ENCODE measurements at places on chromosomes 7 and 10. TPM values are rescaled to one million over a fixed set of nuclear protein-coding genes. Genes with fewer than 3 reads are reported as not detected.

GRCh38 chr7:141999058-141999623 is 3.5 kb downstream of the MGAM start:
- H3K4me1 ChIP-seq: no peaks in the 10 kb centered on the region
- no peaks in the 10 kb centered on the region for H3K36me3 ChIP-seq
- no peak overlapping the region for H3K4me3 ChIP-seq
- H3K27me3 ChIP-seq: no peaks in the 10 kb centered on the region
- DNase-seq: no peak

Gene PHKG1
- total RNA-seq: 2.3 TPM

DNA sequence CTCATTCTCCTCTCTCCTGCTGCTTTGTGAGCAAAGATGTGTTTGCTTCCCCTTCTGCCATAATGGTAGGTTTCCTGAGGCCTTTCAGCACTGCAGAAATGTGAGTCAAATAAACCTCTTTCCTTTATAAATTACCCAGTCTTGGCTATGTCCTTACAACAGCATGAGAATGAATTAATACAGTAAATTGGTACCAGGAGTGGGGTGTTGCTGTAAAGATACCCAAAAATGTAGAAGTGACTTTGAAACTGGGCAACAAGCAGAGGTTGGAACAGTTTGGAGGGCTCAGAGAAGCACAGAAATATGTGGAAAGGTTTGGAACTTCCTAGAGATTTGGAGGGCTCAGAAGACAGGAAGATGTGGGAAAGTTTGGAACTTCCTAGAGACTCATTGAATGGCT is 388.7 kb upstream of the GHITM start:
- H3K27ac ChIP-seq: no peak overlapping the region
- no peaks in the 10 kb centered on the region for H3K36me3 ChIP-seq
- no peaks in the 10 kb centered on the region for H3K4me1 ChIP-seq
- H3K27me3 ChIP-seq: no peaks in the 10 kb centered on the region

Gene ADAM12
- 0.17 TPM for total RNA-seq

Gene FKBP14
- 6.7 TPM for total RNA-seq

Gene GPR158
- not detected for total RNA-seq

Gene SGMS1
- total RNA-seq: 21.0 TPM

Gene COL1A2
- total RNA-seq: 0.23 TPM

GRCh38 chr7:146735992-146736391 is 619.4 kb downstream of the CNTNAP2 start:
- H3K27ac ChIP-seq: no peak overlapping the region
- H3K4me3 ChIP-seq: no peak overlapping the region
- no peak for DNase-seq
- H3K36me3 ChIP-seq: no peaks in the 10 kb centered on the region
- H3K4me1 ChIP-seq: no peaks in the 10 kb centered on the region
- no peaks in the 10 kb centered on the region for H3K27me3 ChIP-seq

DNA sequence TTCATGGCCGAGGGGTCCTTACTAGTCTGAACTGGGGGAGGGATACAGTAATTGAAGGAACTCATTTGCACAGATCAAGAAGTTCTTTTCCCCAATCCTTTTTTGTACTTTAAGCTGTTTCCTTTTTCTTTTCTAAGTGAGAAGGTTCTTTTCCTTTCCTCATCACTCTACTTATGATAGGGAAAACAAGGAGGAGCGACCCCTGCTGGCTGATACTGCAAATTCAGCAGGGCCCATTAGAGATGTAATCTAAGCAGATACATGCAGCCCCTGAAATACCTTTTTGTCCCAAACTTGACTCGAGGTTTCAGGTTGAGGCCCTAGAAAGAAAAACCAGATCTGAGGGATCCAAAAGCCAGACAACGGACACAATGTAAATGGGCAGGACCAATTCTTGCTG is 305.5 kb downstream of the DNAJB9 start:
- H3K27ac ChIP-seq: no peak overlapping the region
- no peaks in the 10 kb centered on the region for H3K4me1 ChIP-seq
- H3K36me3 ChIP-seq: no peaks in the 10 kb centered on the region
- DNase-seq: no peak
- no peaks in the 10 kb centered on the region for H3K27me3 ChIP-seq
- H3K4me3 ChIP-seq: no peak overlapping the region

Gene CFAP70
- 2.2 TPM for total RNA-seq

Gene DENND2A
- not detected for total RNA-seq

Gene ADIRF
- not detected for total RNA-seq

- H3K27ac ChIP-seq: no peak overlapping the region
- H3K4me1 ChIP-seq: peaks cover 9% of the 10 kb centered on the region
- H3K36me3 ChIP-seq: peaks cover 4% of the 10 kb centered on the region
- no peak overlapping the region for H3K4me3 ChIP-seq
Observed at GRCh38 chr7:110944966-110945644, 145.8 kb upstream of the LRRN3 start.

GRCh38 chr10:103812004-103812403 is 43.4 kb downstream of the SH3PXD2A start:
- H3K4me1 ChIP-seq: peaks cover 4% of the 10 kb centered on the region
- no peak overlapping the region for H3K4me3 ChIP-seq
- no peak for DNase-seq
- H3K27ac ChIP-seq: no peak overlapping the region

GRCh38 chr10:100046021-100046486 is 35.6 kb downstream of the CPN1 start:
- no peaks in the 10 kb centered on the region for H3K36me3 ChIP-seq
- peak; percentile 83 for DNase-seq
- no peak overlapping the region for H3K27ac ChIP-seq
- H3K27me3 ChIP-seq: peaks cover 15% of the 10 kb centered on the region

- H3K27ac ChIP-seq: no peak overlapping the region
- H3K27me3 ChIP-seq: no peaks in the 10 kb centered on the region
- H3K4me3 ChIP-seq: no peak overlapping the region
- no peaks in the 10 kb centered on the region for H3K36me3 ChIP-seq
- H3K4me1 ChIP-seq: no peaks in the 10 kb centered on the region
Observed at GRCh38 chr7:94700926-94701554, 45.1 kb upstream of the SGCE start.

- DNase-seq: no peak
- no peak overlapping the region for H3K4me3 ChIP-seq
Observed at GRCh38 chr7:133545618-133546017, 292.7 kb downstream of the EXOC4 start.

- peaks cover 1% of the 10 kb centered on the region for H3K36me3 ChIP-seq
- H3K27ac ChIP-seq: peak overlapping the region; percentile 2
- no peaks in the 10 kb centered on the region for H3K27me3 ChIP-seq
- peak; percentile 29 for DNase-seq
Observed at GRCh38 chr10:69425511-69426298, 9.0 kb upstream of the TACR2 start.

DNA sequence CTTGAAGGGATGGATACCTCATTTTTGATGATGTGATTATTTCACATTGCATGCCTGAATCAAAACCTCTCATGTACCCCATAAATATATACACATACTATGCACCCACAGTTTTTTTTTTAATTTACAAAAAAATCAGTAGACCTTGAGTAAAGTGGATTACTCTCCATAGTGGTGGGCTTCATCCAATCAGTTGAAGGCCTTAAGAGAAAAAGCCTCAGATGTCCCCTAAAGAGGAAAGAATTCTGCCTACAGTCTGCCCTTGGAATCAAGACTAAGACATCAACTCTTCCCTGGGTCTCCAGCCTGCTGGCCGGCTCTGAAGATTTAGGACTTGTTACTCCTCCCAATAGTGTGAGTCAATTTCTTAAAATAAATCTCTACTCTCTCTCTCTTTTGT is 1.1 kb downstream of the AZGP1 start:
- no peak overlapping the region for H3K4me3 ChIP-seq
- H3K27me3 ChIP-seq: peaks cover 19% of the 10 kb centered on the region
- peaks cover 2% of the 10 kb centered on the region for H3K4me1 ChIP-seq

DNA sequence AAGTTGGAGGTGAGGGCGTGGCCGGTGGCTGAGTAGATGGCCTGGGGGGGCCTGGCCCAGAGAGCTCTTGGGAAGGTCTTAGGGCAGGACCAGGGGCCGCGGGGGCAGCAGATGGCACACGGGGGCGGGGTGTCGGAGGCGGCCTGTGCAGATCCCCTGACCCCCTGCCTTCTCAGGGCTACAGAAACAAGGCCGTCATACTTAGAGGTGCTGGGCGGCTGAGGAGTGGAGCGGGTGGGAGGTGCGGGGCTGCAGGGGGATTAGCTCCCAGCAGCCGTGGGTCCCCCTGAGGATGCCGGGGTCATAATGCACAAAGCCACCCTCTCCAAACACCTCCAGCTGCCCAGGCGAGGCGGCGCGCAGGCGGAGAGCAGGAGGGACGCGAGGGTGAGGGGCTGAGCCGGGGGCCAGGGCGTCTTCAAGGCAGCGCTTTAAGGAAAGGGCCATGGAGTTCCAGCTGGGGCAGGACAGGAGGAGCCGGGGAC is 40.4 kb upstream of the ZNF32 start:
- peaks cover 8% of the 10 kb centered on the region for H3K4me1 ChIP-seq
- H3K27ac ChIP-seq: peak overlapping the region; percentile 80
- DNase-seq: no peak
- H3K36me3 ChIP-seq: no peaks in the 10 kb centered on the region

DNA sequence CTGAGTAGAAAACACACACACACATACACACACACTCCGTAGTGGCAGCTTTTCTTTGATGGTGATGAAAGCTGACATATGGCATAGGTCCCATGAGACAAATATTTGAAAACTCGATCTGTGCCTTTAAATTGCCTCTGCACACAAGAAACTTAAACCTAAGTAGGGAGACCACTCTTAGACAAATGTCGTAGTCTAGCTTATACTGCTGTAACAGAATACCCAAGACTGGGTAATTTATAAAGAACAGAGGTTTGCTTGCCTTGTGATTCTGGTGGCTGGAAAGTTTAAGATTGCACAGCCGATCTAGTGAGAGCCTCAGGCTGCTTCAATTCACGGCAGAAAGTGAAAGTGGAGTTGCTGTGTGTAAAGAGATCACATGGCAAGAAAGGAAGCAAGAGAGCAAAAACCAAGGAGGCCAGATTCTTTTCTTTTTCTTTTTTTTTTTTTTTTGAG is 489.4 kb upstream of the SORCS1 start:
- no peaks in the 10 kb centered on the region for H3K36me3 ChIP-seq
- H3K4me3 ChIP-seq: peak overlapping the region; percentile 41
- H3K27ac ChIP-seq: peak overlapping the region; percentile 59
- peaks cover 1% of the 10 kb centered on the region for H3K4me1 ChIP-seq
- H3K27me3 ChIP-seq: no peaks in the 10 kb centered on the region

Gene SLC39A12
- total RNA-seq: not detected

DNA sequence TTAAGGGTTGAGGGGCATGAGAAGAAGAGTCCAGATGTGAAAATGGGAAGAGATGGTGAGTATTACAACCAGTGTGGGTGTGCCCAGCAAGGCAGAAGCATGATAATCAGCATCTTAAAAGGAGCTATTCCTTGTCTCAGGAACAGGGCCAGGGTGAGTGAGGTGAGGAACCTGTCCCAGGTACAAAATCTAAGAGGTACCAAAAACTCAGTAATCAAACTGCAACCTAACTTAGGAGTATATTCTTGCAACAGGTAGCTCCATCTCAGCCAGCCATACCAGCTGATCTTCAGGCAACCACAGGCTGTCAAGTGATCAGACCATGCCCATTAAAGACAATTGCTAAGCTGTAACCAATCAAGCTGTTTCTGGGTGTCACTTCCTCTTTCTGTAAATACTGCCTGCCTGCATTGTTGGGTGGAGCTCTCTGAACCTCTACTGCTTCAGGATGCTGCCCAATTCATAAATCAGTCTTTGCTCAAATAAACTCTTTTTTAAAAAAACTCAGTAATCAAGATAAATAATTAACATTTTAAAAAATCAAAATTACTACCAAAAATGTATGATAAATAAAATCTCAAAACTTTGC is 7.4 kb downstream of the KEL start:
- no peak overlapping the region for H3K27ac ChIP-seq
- H3K36me3 ChIP-seq: peaks cover 4% of the 10 kb centered on the region
- peaks cover 1% of the 10 kb centered on the region for H3K4me1 ChIP-seq

Gene FGFBP3
- total RNA-seq: 3.0 TPM

Gene OR9A2
- 0.30 TPM for total RNA-seq

GRCh38 chr10:54900584-54900983 is 99.6 kb upstream of the PCDH15 start:
- no peaks in the 10 kb centered on the region for H3K27me3 ChIP-seq
- no peaks in the 10 kb centered on the region for H3K36me3 ChIP-seq
- no peak overlapping the region for H3K27ac ChIP-seq
- no peak for DNase-seq
- H3K4me1 ChIP-seq: no peaks in the 10 kb centered on the region

Gene CBX3
- 227 TPM for total RNA-seq

DNA sequence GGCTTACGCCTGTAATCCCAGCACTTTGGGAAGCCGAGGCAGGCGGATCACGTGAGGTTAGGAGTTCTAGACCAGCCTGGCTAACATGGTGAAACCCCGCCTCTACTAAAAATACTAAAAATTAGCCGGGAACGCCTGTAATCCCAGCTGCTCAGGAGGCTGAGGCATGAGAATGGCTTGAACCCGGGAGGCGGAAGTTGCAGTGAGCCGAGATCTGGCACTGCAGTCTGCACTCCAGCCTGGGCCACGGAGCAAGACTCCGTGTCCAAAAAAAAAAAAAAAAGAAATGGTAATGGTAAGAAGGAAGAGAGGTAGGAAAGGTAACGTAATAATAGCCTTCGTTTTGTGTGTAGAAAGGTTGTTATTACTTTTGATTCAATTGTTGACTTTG is 1.2 kb downstream of the HSPA14 start:
- H3K4me1 ChIP-seq: peaks cover 21% of the 10 kb centered on the region
- peak overlapping the region; percentile 95 for H3K27ac ChIP-seq
- peak overlapping the region; percentile 91 for H3K4me3 ChIP-seq
- no peak for DNase-seq
- H3K27me3 ChIP-seq: no peaks in the 10 kb centered on the region

DNA sequence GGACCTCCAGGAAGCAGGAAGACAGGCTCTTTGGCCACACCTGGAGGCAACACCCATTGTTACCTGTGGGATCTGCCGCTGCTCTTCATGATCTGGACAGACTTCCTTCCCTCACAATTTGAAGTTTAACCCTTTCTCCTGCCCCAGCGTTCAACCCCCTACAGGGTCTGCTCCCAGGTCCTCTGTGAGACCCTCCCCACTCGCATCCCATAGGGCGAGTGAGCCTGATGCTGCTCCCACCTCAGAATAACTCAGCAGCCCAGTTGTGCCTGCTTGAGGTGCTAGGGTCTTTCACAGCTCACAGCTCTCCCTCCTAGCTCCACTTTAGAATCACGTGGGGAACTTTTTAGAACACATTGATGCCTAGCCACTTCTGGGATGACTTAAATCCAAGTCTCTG is 61.8 kb upstream of the C10orf90 start:
- DNase-seq: no peak
- H3K4me3 ChIP-seq: no peak overlapping the region
- H3K4me1 ChIP-seq: no peaks in the 10 kb centered on the region
- H3K36me3 ChIP-seq: no peaks in the 10 kb centered on the region
